ENCODE measurements at places on chromosomes 1 and 21. TPM values are rescaled to one million over a fixed set of nuclear protein-coding genes. Genes with fewer than 3 reads are reported as not detected.
A peak's percentile ranks its signal among the peaks of the same experiment; 100 is the strongest.

- no peak for DNase-seq
These were observed 43.0 kb downstream of the TNFRSF8 start for GRCh38 chr1:12106153-12106552.

TFF2 gene
- not detected for total RNA-seq

DNA sequence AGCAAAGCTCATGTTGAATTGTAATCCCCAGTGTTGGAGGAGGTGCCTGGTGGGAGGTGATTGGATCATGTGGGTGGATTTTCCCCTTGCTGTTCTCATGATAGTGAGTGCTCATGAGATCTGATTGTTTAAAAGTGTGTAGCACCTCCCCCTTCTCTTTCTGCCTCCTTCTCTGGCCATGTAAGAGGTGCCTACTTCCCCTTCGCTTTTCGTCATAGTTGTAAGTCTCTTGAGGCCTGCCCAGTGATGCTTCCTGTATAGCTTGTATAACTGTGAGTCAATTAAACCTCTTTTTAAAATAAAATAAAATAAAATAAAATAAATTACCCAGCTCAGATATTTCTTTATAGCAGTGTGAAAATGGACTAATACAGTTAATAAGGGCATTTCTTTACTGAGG is 1025.7 kb downstream of the PLA2G4A start:
- DNase-seq = no peak

- DNase-seq = no peak
These were observed 1.9 kb upstream of the ETV3 start for GRCh38 chr1:157140063-157140588.

DNA sequence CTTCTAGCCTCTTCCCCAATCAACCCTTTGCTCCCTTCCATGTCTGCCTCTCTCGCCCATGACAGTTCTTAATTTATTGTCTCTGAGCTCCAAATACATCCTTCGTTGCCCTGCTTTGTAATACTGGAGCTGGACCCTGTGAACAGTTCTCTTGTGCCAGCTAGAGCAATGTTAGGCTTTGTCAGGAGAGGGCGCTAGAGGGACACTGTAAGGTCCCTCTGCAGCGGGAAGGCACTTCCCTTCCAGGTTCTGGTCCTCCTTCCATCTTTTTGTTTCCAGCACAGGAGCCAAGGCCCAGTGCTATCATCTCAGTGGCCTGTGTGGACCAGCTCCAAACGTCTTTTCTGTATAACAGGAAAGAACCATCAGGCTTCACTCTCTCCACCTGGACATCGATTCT is 95.9 kb downstream of the PTPRU start:
- DNase-seq = peak; percentile 55

Data from dermis blood vessel endothelial cell (primary cell).